ENCODE measurements at places on chromosomes 3 and 15. TPM values are rescaled to one million over a fixed set of nuclear protein-coding genes. Genes with fewer than 3 reads are reported as not detected.

- ATAC-seq = no peak
Measured at GRCh38 chr3:172606021-172606420, 82.8 kb upstream of the TNFSF10 start.

GRCh38 chr15:39595338-39596221, 14.7 kb downstream of the THBS1 start:
- ATAC-seq = no peak

- ATAC-seq = no peak
Measured at GRCh38 chr15:82641129-82641798, 5.9 kb downstream of the CPEB1 start.

GRCh38 chr3:76756577-76756976, 283.3 kb upstream of the ROBO2 start:
- no peak for ATAC-seq

DNA sequence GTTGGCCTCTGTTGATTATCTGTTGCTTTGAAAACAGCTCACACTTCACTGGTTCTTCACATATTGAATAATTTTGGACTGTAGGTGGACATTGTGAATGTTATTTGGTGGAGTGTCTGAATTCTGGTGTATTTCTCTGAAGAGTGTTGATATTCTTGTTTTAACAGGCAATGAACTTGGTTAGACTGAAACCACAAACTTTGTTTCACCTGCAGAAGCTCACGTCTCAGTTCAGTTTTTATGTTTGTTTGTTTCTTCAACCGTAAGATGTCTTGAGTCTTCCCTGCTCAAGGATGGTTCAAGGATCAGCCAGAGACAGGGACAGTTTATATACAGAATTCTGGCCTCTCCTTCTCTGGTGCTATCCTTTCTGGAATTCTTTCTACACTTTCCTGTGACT, 43.6 kb downstream of the C3orf20 start:
- no peak for ATAC-seq

DNA sequence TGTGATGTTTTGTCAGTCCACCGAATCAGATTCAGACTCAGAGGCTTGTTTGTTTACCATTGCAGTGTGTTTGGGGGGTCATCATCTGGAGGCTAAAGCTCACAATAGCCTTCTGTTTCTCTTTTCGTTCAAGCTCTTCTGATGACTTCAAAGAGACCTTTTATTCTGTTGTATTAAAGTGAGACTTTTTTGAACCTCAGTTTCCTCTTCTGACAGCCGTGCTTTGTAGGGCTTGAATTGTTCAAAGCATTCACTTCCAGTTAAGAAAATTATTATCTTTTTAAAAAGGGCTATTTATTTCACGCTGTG, 1.3 kb downstream of the PXK start:
- ATAC-seq = no peak

DNA sequence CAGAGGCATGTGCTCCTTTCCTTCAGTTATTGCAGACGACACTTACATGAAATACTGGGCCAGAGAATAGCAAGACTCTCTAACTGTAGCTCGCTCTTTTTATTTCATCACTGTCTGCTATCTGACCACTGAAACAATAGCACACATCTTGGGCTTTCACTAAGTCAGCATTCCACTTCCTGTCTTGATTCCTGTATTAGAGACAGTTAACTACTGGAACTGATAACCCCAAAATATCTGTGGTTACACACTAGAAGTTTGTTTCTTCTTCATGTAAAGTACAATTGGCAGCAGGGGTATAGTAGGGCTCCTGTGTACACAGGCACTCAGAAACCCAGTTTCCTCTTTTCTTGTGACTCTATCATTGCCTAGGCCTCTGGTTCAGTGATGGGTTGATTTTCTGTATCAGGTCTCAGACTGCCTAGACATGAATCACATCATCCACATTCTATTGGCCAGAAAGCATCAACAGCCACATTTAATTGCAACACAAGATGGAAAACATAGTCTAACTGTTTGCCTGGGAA, 230.2 kb upstream of the CD96 start:
- no peak for ATAC-seq

Gene LPP
- 64.1 TPM for total RNA-seq

DNA sequence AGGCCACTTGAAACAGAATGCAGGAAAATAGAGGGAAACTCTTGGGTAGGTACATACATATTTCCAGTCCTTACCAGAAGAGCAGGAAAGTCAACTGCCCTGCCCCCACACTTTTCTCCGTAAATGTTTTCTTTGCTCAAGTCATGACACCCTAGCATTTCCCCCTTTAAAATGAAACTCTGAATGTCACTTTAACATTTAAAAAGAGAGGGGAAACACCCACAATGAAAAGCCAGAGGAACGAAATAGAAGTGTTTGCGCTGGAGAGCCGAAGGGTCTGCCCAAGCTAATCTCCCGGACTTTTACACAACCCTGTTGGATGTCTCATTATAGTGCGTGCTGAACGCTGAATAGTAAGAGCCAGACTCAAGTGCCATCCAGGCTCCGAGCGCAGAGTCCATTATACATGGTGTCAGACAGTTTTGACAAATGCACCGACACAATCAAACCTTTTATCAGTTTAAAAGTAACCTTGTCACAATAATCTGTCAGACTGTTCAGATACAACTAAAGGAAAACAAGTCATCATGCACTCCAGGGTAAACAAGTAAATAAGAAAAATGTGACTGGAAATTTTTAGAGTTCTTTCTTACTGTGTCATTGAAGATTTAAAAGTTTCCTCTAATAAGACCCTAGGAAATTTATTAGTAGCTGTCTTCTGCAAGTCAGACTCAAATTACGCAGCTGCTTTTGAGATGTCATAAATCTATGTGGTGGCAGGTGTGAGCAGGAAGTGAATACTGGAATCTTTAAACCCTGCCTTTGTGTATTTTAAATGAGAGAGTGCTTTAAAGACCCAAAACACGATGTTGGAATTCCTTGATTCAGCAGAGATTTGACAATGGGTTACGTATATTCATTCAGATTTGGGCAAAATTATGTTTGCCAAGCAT, 159.8 kb downstream of the RBMS3 start:
- ATAC-seq = peak; percentile 100

- ATAC-seq = no peak
Measured at GRCh38 chr3:62175161-62175560, 198.2 kb downstream of the FEZF2 start.

DNA sequence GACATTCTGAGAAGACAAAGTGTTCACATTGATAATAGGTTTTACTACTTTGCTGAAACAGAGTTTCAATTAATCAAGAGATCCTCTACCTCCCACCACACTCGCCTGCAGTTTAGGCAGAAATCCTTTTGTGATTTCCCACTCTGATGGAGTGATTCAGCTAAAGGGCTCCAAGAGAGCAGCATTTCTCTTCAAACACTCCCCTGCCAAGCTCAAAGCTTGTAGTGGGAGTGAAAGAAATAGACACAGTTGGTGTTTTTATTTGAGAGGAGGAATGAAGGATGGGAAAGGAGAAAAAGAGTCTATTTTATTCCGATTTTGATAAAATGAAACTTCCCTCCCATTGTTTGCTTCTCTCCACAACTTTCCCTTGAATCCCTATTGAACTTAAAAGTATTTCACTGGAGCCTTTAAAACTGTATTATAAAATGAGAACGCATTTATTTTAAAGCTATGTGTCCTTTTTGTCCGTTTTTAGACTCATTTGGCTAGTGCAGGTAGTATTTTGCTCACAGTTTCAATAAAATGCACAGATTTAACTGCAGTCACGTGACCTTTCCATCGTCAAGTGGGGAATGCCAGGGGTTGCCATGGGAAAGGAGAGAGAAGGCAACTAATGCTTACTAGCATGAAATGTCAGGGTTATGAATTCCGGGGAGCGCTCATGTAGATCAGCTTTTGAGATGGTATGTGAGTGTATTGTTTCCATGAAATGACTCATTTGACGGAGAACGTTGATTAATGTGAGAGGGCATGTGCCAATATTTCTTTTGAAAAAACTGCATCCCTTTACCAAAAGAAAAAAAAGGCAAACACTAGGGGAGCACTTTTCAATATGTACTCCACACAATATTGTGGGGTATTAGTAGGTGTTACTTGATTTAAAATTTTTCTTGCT, 7.7 kb upstream of the OSBPL11 start:
- ATAC-seq = peak; percentile 91

Gene STARD9
- 9.9 TPM for total RNA-seq

GRCh38 chr3:131731709-131732108, 228.9 kb upstream of the MRPL3 start:
- no peak for ATAC-seq

GRCh38 chr15:70111203-70112073, 13.7 kb upstream of the TLE3 start:
- ATAC-seq = peak; percentile 89

- ATAC-seq = no peak
Measured at GRCh38 chr3:56624725-56625124, 58.3 kb downstream of the TASOR start.

GRCh38 chr3:128864351-128864811, 15.0 kb upstream of the ACAD9 start:
- peak; percentile 22 for ATAC-seq

Gene AGBL1
- 0.36 TPM for total RNA-seq

DNA sequence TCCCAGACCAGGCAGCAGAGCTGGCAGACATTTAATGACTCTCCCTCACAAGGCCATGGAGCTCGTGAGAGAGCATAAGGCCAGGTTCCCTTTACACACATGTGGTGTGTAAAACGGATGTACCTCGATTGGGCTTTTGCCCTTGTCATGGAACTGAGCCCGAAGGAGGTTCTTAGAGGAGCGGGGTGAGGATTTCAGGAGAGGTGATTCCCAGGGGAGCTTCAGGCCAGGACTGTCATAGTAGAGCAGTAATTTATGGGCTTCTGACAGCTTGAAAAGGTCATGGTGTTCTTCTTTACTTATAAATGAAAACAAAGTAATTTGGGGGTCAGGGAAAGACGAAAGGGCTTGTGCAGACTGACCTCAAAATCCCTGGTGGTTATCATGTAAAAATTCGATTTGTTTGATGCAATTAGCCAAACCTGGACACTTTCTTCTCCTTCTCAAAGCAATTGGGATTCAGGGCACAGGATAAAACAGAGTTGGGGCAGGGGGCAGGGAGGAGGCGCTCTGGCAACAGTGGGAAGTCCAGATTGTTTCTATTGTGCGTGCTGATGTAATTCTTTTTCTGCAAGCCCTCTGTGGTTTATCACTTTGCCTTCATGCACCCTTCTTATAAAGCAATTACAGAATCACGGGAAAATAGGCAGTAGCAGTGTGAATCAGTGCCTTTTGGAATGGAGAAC, 51.0 kb downstream of the CACNA1D start:
- no peak for ATAC-seq

GRCh38 chr3:58202917-58203360, 7.8 kb downstream of the DNASE1L3 start:
- no peak for ATAC-seq

GRCh38 chr15:67409175-67409574, 111.8 kb upstream of the C15orf61 start:
- no peak for ATAC-seq

Gene ZIC4
- total RNA-seq = 4.6 TPM

GRCh38 chr3:115146032-115146417, 1.1 kb downstream of the ZBTB20 start:
- ATAC-seq = no peak

DNA sequence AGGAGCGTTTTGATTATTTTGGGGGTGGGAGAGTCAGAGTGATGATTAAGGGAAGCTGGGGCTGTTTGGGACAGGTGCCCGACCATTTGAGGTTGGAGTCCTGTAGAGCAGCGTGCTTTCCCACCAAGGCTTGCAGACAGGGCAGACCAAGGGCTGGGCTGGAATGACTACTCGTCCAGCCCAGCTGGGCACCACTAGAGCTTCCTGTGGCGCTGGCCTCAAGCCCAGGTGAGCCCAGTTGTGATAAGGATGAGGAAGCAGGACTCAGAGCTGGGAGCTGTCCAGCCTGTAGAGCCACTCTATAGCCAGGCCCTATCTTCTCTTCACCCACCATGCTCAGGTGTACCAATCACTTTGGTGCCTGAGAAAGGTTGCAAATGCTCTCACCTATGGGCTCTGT, 75.8 kb upstream of the ACAN start:
- ATAC-seq = no peak

- ATAC-seq = no peak
Measured at GRCh38 chr3:164539215-164539614, 539.1 kb downstream of the SI start.

DNA sequence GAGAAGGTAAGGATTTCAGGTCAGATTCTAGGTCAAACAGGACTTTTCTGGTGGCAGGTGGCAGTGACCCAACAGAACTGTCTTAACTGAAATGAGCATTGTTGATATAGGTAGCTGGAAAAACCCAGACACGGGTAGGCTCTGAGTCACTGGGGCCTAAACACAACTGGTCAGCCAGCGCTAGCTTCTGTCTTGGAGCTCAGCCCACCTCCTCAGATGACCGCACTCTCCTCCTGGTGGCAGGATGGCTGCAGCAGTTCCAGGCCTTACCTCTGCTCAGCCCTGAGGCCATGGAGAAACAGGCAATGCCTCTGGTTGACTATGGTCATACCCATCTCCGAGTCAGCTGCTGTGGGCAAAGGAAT, 61.1 kb upstream of the GATA2 start:
- no peak for ATAC-seq

GRCh38 chr3:142782616-142783015, 58.8 kb downstream of the TRPC1 start:
- ATAC-seq = no peak

DNA sequence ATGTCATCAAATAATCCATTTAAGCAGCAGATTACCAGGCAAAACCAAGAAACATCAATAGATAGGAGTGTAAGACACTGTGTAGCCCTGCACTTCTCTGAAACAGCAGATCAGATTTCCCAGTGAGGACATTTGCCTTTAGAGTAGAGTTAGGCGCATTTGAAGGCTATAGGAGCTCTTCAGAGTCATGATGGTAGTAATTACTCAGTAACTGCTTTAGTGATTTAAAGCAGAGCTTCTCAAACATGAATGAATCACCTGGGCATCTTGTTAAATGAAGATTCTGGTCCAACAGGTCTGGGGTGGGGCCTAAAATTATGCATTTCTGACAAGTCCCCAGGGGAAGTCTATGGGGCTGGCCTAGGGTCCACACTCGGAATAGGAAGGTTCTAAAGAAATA, 36.9 kb downstream of the THRB start:
- ATAC-seq = no peak

- ATAC-seq = peak; percentile 49
Measured at GRCh38 chr3:72174040-72174439, 389.1 kb upstream of the PROK2 start.

- no peak for ATAC-seq
Measured at GRCh38 chr3:8486936-8487335, 14.7 kb upstream of the LMCD1 start.

GRCh38 chr15:42608110-42608531, 32.7 kb downstream of the STARD9 start:
- ATAC-seq = no peak

GRCh38 chr3:51975852-51976549, 1.1 kb downstream of the ABHD14A start:
- ATAC-seq = no peak

Gene FEZF2
- 0.13 TPM for total RNA-seq

Gene ACTRT3
- total RNA-seq = 0.57 TPM

DNA sequence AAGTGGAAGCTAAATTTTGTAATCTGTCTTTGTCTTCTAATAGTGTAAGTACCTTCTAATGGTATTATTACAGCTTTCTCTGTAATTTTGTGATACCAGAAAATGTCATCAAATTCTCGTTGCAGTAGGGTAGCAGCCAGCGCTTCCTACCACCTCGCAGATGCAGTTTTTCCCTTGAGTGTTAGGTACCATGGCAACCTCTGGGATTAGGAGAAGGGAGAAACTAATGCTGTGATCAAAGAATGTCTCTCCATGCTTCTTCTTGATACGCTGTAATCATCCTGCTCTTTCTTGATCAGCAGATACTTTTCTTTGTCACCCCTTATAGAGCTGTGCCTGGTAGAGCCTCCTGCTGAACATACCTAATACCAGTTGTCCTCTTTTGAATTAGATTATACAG, 27.7 kb downstream of the SRP14 start:
- no peak for ATAC-seq

Gene GPR27
- 11.0 TPM for total RNA-seq

- ATAC-seq = no peak
Measured at GRCh38 chr3:139113993-139114375, 69.3 kb upstream of the PRR23C start.
